ENCODE measurements at places on chromosomes 7 and 10.
A peak's percentile ranks its signal among the peaks of the same experiment; 100 is the strongest.

DNA sequence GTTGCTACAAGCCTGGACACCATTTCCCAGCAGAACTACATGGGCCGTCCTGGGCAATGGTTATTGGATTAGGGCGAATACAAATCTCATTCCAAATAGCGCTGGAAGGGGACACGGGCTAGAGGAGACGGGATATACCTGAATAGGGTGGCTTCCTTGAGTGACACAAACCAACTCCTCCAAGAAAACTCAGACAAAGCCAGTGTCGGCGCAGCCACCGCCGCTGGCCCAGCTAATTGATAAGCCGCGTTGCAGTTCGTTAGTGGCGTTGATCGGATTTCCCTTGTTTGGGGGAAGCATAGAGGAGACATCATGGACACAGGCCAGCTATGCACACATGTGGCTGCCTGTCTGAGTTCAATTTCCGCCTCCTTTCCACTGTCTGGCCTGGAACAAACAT is 55.7 kb downstream of the EBF3 start:
- DNase-seq, result no peak

GRCh38 chr7:149002604-149003003 is 25.7 kb downstream of the PDIA4 start:
- DNase-seq, result no peak

GRCh38 chr10:80443531-80443974 is 10.6 kb upstream of the TSPAN14 start:
- no peak for DNase-seq

GRCh38 chr10:113493882-113494301 is 59.0 kb upstream of the HABP2 start:
- no peak for DNase-seq

DNA sequence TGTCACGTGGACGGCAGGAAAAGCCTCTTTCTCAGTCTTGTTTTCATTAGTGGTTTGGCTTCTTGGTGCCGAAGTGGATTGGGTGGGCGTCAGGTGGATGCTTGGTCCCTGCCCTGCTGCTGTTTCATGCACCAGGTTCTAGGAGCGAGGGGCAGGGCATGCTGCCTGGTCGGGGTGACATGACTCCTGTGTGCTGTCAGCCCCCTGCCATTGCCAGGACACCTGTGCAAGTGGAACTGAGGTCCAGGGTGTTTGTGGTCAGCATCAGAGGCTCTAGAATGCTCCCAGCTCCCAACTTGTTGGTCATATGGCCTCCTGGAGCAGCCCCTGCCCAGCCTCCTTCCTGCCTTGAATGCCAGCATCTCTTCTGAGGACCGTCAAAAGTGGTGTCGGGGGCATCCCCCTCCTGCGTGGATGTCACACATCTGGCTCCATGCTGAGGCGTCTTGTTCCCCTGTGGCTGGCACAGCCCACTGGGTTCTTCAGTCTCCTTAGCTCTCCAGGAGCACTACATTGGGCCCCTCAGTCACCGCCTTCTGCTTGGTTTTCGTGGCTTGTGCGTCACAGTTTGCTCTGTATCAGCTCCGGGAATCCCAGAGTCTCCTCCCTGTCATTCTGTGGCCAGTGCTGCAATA is 24.8 kb downstream of the ADCY1 start:
- no peak for DNase-seq

GRCh38 chr10:79438021-79438698 is 7.3 kb downstream of the ZCCHC24 start:
- no peak for DNase-seq

DNA sequence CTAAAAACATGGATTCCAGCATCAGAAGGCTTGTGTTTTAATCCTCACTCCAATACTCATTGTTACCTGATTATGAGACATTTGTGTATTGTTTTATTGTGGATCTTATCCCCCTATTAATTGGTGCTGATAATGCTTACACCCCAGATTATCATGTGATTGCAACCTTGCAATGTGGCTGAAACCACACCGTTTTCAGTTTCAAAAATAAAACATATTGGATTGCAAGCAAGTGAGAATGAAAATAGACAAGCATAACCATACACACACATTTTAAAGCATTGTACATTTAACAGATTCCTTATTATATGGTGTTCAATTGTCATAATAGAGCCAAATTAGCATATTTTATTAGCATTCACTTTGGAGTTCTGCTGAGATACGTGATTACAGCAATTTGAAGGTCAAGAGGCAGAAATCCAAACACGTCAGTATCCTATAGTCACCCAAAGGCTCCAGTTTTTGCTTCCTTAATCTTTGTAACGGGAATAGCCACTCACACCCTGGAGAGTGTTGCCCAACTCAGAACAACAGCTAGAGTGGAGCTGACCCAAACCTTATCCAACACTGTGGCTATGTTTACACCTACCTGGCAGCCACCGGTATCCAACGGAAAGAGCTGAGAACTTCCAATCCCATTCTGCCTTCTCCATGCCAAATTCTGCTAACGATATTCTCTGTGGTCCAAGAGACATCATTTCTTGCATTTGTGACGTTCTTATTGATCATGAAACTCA is 317.1 kb upstream of the KLF6 start:
- DNase-seq, result no peak

- no peak for DNase-seq
Observed at GRCh38 chr7:22338877-22339276, 18.1 kb downstream of the RAPGEF5 start.

DNA sequence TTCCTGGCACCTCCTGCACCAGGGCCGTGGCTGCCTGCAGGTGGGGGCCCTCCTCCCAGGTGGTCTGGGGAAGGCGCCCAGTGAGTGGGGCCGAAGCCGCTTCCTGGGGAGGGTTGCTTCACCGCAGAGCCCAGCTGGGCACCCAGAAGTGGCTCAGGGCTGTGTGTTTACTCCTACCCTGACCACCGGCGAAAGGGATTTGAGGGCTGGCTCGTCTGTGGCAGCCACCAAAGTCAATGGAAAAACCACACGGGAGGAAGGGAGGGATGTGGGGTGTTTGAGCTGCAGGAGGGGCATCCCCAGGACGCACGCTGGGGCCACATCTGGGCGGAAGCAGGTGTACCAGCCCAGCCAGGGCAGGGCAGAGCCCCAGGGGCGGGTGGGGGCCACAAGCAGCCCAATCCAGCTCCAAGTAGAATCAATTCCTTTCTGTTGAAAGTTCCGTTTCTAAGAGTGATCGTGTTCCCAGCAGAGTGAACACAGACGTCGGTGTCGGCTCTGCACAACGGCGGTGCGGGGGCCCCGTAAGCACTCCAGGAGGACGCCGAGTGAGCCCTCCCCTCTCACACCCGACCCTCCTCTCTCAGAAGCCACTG is 69.9 kb downstream of the FOXL3 start:
- no peak for DNase-seq

- no peak for DNase-seq
Observed at GRCh38 chr10:123835575-123835974, 56.0 kb downstream of the CPXM2 start.

DNA sequence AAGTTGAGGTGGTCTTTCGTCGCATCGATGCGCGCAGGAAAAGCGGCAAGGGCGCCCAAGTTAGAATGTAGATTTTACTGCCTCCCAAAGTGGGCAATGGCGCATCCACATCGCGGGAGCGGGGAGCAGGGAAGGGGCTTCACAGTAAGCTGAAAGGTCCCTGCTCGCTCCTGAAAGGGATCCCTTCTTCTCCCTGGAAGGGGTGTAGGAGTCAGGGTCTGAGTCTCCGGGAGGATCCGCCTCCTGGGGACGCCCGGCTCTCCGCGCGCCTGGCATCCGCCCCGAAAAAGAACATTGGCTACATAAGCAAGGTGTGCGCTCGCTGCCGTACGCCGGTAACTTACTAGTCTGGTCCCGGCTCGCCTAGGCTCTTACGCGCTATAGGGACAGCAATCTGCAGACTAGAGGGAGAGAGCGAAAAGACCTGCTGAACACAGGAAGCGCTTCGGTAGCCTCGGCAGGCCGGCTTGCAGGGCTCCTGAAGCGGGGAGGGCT is 804 bp downstream of the UNC5B start:
- DNase-seq, result peak; percentile 70

GRCh38 chr7:27947586-27948278 is 207.8 kb downstream of the TAX1BP1 start:
- no peak for DNase-seq

Measured in NCI-H2171 treated with DMSO at 0.1 percent for 48 hours (cell line).